ENCODE measurements at places on chromosomes 11 and 22.

GRCh38 chr22:28599693-28600092 lies 79.9 kb downstream of the TTC28 start:
- no peak for DNase-seq

DNA sequence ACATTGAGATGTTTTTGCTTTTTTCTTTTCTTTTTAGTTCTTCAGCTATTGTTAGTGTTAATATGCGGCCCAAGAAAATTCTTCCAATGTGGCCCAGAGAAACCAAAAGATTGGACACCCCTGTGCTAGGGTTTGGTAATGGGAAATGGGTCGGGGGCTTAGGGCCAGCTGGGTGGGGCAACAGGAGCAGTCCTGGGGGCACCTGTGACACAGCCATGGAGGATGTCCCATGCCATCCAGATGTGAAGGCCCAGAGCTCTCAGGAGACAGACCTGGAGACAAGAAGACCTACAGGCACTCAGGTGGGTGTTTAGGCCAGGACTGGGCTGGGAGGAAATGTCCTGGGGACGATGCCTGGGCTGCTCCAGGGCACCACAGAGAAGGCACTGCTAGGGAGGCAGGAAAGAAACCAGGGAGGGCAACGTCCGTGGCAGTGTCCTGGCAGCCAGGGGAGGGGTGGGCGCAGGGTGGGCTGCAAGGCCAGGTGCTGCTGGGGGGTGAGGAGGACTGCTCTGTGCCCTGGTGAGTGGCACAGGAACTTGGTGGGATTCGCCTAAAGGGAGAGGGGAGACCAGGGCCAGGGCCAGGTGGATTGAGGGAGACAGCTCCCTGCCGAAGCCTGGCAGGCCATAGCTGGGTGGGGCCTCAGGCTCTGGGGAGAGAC lies 21.4 kb downstream of the RELT start:
- no peak for DNase-seq

DNA sequence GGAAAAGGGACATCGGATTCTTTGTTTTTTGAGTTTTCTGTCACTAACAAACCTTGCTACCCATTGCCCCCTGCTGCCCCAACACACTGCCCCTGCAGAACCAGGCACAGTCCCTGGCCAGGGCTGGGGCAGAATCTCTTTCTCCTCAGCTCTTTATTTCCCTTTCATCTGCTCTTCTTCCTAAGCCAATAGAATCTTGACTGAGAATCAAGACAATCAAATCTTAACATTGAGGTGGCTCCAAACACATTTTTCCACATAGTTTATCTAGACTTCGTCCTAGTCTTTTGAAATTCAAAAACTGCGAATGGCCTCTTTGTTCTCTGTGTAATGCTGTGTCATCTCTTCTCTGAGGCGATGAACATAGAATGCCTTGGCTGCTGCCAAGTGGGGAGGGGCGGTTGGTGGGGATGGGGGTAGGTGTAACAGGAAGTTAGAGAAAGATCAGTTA lies 16.1 kb upstream of the NTM start:
- DNase-seq, result no peak

- no peak for DNase-seq
Observed at GRCh38 chr22:31099386-31099785, 8.0 kb downstream of the SELENOM start.

- no peak for DNase-seq
Observed at GRCh38 chr22:23071230-23072076, 1.1 kb downstream of the GNAZ start.

DNA sequence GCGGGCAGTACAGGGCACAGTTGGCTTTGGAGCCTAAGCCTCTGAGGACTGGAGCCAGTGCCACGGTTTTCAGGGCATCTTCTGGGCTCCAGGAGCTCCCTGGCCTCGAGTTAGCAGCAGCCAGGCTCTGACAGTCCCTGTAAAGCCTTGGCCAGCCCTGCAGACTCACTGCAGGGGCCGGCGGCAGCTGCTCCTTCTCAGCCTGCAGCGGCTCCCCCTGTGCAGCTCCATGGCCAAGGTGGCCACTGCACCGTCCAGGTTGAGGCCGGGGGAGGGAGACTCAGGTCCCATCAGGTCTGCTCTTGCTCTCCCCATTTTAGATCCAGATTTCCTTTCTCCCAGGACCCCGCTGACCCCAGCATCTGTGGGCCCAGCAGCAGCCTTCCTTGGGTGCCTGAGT lies 1461.1 kb downstream of the BRD1 start:
- no peak for DNase-seq

DNA sequence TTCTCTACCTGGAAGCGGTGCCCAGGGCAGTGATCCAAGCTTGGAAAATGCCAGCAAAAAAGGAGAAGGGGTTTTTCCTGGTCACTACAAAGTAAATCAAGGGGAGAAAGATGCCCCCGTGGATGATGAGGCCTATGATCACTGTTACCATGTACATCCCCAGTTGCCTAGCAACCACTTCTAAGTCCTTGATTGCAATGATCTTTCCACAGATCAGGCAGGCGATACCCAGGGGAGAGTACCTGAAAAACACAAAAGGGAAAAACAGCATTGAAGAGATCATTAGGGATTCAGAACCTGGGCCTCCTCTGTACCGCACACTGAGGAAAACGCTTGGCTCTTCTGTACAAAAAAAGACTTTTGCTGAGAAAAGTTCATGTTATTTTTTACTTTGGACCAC lies 127.1 kb downstream of the SLC1A2 start:
- no peak for DNase-seq

DNA sequence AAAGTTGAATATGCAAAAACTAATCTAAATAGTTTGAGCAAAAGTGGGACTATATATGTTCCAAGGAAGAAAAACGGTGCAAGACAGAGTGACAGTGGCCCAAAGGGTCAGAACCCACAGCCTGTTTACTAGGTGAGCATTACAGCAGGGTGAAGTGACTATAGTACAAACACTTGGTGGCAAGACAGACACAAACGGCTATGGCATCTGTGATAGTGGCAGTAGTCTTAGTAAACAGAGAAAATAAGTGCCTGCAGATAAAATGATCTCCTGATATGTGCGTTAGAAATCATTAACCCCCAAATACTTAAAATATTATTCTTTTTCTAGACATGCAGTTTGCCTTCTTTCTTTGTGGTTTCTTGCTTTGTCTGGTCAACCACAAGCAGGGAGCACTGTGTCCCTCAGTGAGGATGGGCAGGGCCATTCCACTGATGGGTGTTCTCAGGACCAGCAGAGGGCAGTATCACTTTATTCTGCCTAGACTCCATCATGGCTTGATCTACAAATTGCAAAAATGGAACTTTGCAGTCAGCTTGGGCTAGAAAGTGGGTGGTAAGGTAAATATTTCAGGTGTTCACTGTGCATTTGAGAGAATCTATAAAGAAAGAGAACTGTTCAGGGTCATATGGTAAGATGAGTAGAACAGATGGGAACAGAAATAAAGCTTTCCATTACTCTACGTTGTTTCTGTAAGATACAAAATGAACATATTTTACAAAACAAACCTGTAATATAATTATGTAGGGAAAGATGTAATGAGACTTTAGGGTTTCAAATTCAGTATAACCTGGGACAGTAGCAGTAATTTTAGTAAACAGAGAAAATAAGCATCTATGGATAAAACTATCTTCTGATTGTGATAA lies 198.2 kb downstream of the SWAP70 start:
- DNase-seq, result peak; percentile 55

GRCh38 chr22:32204040-32204855 lies 625 bp downstream of the RFPL2 start:
- no peak for DNase-seq

GRCh38 chr22:45599836-45600577 lies 71.6 kb upstream of the ATXN10 start:
- DNase-seq, result no peak

DNA sequence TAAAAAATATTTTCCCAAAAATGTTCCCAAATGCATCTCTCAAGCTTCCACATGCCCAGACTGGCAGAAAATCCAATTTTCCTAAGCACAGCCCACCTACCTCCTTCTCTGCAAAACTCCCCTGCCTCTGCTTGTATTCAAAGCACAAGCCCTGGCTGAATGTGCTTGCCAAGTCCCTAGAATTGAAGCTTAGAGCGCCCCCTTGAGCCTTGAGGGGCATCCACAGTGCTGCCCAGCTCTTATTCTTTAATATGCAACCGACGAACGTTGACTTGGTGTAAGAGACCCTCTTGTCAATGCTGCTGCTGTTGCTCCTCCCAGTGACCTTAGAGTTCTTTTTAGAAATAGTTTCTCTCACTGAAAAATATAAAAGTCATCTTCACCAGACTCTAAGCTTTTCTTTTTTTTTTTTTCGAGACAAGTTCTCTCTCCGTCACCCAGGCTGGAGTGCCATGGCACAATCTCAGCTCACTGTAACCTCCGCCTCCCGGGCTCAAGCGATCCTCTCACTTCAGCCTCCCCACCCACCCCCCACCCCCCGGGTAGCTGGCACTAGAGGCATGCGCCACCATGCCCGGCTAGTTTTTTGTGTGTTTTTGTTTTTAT lies 63.5 kb upstream of the CAPRIN1 start:
- peak; percentile 61 for DNase-seq

DNA sequence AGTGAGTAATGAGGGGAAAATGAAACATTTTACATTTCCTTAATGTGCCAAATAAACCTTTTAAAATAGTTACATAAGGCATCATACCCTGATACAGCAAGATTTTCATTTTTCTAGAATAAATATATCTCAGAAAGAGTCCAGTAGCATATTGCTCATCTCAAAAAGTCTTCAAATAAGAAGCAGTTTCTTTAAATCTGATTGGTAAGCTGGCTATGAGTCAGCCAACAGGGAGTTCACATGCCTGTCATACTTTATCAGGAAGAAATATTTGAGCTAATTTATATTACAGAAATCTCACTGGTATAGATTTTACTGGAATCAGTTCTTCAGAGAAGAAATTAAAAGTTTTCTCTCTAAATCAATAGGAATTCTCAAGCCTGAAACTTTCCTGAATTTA lies 258.1 kb downstream of the C11orf87 start:
- no peak for DNase-seq

DNA sequence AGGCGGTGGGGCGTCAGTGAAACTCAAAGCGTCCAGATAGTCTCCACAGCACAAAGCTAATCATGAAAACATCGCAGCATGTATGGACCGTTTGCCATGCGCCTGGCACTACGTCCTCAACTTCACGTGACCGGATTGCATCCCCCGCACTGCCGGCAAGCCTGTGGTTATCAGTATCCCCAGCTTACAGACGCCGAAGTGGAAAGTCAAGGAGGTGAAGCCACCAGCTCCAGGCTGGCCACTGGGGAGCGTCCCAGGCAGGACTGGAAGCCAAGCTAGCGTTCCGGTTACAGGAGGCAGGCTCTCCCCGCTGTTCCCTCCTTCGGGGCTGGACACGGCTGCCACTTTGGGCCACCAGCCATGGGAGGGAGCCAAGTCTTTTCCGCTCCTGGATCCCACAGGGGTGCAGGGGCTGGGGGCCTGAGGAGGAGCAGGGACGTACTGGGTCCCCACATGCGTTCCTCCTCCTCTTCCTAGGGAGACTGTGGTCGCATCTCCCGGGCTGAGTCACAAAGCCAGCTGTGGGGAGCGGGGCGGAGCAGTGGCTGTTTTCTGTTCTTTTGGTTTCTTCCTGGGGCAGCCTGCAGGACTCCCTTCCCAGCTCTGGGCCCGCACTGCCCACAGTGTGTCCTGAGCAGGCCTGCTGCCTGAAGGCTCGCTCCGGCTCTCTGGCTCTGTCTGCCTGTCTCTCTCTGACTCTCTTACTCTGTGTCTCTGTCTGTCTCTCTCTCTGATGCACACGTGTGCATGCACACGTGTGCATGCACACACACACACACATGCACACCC lies 4.3 kb upstream of the OSBPL5 start:
- peak; percentile 61 for DNase-seq

DNA sequence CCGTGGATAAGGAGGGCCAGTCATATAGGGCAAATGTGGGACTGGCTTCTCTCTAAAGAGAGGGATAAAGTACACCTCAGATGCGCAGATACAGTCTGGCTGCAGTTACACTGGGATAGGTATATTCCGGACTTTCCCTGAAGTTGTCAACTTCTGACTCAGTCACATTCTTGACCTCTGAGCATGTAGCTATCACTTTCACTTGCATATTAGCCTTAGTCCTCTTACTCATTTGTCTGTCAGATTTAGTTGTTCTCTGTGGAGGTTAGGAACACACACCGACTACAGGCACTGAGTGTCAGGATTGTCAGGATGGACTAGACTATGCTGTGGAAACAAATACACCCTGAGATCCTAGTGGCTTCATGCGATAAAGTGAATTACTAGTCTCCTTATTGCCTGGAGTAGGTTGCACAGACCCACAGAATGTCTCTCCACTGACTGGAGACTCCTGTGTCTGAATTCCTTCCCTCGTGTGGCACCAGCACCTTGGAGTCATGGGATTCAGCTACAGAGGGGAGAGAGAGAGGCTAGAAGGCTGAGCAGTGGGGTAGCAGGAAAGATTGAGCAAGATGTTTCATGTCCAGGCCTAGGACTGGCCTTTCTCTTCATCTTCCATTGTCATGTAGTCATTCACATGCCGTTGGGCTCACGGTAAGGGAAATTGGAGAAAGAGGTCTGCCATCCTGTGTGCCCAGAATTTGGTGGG lies 654.3 kb downstream of the NTM start:
- no peak for DNase-seq

DNA sequence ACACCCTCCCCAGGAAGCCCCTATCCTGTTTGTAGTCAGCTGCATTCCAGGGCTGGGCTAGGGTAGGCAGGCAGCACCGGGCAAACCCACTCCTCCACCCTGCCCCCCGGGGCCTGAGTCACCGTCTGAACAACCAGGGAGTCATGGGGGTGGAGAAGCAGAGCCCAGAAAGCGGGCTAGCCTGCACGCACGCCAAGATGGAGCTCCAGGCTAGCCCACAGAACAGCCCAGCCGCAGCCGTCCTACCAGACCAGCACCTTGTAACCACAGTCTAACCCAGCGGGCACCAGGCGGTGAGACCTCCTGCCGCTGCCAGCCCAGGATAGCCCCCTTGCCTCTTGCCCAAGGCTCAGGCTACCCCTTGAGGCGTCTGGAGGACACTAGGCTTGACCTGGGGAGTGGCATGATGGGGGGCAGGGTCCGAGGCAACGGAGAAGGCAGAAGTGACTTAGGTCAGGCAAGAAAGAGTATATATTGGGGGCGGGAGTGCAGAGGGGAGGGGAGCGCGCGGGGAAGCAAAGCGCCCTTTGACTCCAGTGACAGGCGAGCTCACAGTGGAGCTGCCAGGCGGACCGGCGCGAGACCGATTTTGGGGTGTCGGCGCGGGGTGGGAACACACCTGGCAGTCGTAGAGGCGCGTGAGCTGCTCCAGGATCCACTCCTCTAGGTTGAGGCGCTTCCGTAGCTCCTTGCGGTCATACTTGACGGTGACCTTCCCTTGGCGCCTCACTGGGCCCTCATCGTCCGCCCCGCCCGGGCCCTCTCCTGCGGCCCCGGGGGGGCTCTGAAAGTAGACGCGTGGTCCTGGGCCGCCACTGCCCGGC lies 734 bp downstream of the PPP1R14B start:
- no peak for DNase-seq

- no peak for DNase-seq
Observed at GRCh38 chr11:6393989-6394670, 3.9 kb downstream of the SMPD1 start.
